ENCODE measurements at places on chromosomes 11 and 22.
A peak's percentile ranks its signal among the peaks of the same experiment; 100 is the strongest.

GRCh38 chr22:35392357-35392756 lies 7.6 kb upstream of the MCM5 start:
- DNase-seq = no peak

DNA sequence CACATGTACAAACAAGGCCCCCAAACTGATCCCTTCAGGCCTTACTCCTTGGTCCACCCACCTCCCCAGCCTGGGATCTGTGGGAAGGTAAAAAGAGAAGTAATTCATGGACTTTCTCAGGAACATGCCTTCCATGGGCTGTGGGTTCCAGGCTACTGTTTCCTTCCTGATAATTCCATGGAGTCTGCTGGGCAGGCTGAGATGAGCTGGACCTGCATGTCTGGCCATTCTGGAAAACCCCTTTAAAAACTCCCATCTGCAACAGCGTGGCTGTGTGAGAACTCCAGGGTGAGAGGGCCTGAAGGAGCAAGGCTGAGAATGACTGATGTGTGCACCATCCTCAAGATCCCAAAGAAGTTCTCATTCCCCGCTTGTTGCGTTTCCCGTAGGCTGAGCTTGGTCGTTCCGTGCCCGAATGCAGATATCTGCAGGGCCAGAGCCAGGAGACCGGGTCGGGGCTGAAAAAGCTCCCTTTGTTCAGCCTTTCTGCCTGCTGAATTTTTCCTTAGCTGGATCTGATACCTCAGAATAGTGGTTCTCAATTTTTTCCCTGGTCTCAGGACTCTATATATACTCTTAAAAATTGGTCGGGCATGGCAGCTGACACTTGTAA lies 72.9 kb downstream of the NAT10 start:
- DNase-seq = no peak

GRCh38 chr11:97772705-97773104 lies 1248.0 kb upstream of the CNTN5 start:
- DNase-seq = no peak

DNA sequence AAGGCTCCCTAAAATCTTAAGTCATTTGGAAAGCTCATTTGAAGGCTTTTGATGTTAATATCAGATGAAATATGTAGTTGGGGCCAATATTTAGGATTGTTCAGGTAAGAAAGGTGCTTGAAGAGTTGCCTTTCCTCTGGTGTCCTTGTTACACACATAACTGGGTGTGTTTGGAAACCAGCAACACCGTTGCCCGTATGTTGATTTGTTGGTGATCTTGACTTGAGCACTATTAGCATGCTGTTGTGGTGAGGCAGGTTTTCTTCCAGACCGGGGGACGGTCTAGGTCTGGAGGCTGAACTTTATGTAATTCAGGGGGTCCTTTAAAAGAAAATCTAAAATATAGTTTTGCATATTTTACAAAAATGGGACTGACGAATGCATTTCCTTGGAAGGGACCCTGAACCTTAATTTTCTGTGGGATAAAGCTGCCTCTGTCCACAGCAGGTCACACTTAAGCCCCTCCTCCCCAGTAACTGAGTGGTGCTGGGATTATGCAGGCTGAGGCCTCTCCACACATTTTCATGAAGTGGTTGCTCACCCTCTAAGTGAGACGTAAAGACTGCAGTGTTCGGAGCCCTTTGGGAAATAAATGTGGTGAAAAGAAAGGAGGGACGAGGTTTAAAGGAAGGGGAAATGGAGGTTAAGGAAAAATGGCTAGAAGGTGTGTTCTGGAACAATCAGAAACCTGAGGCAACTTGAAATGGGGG lies 1.8 kb downstream of the YWHAH start:
- DNase-seq = peak; percentile 25

GRCh38 chr22:17847360-17848078 lies 73.2 kb upstream of the BID start:
- DNase-seq = no peak

DNA sequence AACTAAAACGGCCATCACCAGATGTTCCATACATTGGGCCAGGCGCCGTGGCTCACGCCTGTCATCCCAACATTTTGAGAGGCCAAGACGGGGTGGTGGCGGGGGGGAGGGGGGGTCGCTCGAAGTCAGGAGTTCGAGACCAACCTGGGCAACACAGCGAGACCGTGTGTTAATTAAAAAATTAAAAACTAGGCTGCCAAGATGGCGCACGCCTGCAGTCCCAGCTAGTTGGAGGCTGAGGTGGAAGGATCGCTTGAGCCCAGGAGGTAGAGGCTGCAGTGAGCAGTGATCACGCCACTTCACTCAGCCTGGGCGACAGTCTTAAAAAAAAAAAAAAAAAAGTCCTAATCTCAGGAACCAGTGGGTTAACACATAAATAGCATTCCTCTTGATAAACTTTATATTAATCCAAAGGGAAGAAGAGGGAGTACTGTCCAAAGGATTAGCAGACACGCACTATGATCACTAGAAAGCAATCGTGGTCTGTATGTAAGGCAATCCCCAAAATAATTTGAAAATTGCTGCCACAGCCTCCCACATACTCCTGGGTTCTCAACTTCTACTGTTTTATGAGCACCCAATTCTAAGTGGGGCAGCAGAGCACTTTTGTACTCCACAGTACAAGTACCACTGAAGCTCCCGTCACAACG lies 604 bp downstream of the PUS3 start:
- DNase-seq = no peak

- DNase-seq = no peak
Observed at GRCh38 chr11:43943931-43944751, 1.7 kb downstream of the C11orf96 start.

- DNase-seq = no peak
Observed at GRCh38 chr11:21072558-21072957, 403.2 kb downstream of the NELL1 start.

DNA sequence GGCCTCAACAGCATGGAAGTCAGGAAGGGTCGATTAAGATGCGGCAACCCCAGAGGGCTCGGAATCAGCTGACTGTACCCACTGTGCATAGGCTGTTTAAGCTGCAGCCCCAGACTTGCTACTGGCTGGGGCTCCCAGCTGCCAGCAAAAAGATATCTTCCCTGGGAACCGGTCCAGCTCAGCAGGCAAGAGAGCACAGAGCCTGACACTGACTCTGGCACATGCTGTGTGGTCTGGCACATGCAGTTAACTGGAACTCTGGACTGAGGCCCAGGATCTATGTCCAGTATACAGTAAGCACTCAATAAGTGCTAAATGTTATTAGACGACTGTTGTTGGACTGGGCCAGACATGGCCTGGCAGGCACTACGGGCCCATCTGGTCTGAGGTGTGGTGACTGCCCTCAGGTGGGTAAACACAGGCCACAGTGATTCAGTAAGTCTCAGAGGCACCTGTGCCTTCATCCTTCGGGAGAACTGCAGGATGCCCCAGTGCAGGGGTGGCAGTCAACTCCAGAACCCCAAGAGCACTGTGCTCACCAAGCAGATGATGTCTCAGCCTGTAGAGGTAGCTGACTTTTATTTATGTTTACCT lies 87.6 kb downstream of the LARGE1 start:
- DNase-seq = no peak

- DNase-seq = no peak
Observed at GRCh38 chr11:45698777-45699497, 33.5 kb upstream of the CHST1 start.

DNA sequence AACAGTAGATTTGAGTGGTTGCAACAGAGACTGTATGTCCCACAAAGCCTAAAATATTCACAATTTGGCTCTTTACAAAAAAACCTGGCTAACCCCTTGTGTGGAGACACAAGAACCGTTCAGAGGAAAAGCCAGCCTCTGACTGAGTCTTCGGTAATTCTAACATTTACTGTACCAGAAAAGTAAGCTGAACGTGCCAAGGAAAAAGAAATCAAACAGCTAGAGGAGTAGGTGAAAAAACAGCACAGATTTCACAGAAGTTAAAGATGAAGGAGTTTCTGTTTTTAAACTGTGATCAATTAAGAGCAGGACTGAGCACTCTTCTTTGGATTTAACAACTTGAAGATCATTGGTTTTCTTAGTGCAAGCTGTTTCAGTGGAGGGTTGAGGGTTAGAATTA lies 424.7 kb upstream of the KIRREL3 start:
- DNase-seq = no peak

GRCh38 chr11:8019314-8020243 lies 32.4 kb downstream of the EIF3F start:
- DNase-seq = peak; percentile 44

- DNase-seq = peak; percentile 98
Observed at GRCh38 chr11:20035701-20036601, 124.3 kb downstream of the DBX1 start.

- no peak for DNase-seq
Observed at GRCh38 chr22:46539169-46539568, 1.7 kb upstream of the CELSR1 start.

- no peak for DNase-seq
Observed at GRCh38 chr11:118240999-118241763, 11.0 kb downstream of the MPZL3 start.

GRCh38 chr22:36409911-36410756 lies 22.4 kb upstream of the MYH9 start:
- DNase-seq = peak; percentile 30

- peak; percentile 37 for DNase-seq
Observed at GRCh38 chr11:111574373-111575225, 27.6 kb upstream of the SIK2 start.

DNA sequence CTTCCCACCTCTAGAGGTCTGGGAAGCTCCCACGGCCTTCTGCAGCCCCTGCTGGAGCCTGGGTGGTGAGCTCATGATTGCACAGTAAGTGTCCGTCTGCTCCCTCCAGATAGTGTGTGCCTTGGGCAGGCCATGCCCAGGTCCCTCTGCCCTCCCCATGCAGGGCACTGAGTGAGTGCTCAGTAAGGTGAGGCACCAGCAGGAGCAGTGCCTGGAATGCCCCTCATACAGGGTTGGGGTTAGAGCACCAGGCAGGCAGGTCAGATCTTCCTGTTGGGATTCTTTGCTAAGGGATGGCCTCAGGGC lies 50.3 kb downstream of the NAT10 start:
- DNase-seq = no peak

DNA sequence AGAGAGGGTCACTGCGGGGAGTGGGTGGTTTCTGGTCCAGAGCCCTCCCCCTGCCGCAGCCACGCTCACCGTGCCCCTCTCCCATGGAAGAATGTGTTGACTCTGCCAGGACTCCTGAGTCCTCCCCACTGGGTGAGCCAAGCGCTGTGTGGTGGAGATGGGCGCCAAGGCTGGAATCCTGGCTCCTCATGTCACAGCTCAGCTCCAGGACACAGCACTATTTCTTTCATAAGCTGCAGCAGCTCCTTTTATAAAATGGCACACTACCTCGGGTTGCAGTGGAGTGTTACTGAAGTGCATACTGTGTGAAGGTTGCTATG lies 83.9 kb downstream of the FEZ1 start:
- no peak for DNase-seq

- DNase-seq = peak; percentile 15
Observed at GRCh38 chr22:34943830-34944229, 122.1 kb upstream of the ISX start.

DNA sequence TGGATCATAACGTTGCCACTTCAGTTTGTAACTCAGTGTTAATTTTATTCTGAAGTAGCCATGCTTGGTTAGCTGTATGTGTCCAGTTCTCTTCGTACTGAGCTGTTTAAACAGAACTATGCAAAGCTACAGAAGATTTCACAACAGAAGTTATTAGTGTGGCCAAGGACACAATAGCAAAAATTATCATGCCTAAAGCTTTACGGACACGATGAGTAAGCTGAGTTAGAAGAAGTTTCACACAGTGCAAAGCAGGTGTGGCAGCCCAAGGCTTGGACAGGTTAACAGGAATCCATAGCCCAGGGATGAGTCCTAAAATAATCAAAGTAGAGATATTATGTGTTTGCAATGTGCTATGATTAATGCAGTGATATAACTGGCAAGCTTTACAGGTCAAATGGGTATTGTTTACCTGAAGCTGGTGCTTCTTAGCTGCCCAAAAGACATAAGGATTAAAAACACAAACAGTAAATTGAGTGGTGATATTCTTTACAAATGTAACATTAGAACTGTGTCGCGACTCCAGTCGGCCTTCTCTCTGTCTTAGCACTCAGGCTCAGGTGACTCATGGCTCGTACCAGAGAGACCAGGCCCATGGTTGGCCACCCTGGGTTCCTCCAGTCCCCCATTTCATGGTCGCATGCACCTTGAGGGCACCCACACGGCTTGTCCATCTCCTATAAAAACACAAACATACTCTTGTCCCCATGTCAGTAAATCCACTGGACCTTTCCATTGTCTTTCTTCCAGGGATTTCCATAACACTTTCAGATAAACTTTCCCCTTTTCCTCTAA lies 35.5 kb upstream of the NCAM1 start:
- DNase-seq = no peak

DNA sequence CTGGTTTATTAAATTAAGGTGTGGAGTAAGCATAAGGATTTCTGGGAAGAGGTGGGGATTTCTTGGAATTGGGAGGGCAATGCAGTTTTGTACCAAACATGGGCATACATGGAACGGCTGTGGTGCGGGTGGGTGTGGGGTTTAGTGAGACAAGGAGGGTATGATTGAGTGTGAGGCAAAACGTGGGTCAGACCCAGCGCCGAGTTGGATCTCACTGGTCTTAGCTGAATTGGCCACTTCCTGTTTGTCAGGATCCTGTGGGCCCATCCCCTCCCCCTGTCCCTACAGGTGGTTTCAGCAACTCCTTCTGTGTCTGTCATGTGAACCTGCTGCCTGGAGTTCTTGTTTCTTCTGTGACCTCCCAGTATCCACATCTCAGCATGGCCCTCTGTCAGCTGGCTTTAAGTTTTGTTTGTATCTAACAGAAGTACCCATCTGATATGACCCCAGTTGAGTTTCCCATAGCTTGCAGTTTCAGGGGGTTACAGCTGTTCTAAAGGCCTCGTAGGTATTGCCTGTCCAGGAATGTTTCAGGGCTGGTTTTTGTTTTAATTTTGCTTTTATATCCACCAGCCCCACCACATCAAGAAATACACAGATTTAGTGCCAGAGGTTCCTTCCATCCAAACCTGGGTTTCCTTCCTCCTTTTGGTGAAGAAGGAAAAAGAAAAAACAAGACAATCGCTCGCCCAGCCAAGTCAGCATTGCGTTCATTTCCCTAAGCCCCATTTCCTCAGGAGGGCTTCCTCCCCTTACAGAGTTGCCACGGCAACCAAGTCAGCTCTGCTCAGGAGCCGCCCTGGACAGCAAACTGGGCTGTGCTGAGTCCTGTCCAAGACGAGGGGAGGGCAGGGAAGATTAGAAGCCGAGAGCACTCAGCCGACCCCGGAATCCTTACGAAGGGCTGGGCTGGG lies 6.0 kb downstream of the APOL1 start:
- DNase-seq = no peak

DNA sequence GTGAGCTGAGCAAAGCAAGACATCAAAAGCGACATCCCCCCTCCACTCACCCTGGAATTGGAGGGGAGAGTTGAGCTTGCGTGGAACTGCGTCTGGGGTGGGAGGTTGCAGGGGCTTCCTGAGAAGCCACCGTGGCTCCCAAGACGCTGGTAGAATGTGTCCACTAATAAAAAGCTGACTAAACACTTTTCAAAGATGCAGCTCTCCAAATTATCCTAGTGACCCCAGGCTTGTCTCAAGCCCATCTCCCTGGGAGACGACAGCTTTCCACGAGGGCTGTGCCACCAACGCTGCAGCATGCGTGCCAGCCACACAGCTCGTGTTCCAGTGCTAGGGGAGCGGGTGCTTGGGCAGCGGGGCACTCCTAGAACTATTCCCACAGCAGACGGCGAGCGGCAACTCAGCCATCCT lies 6.3 kb upstream of the GAL start:
- DNase-seq = no peak
